ENCODE measurements at places on chromosomes 7 and 10. TPM values are rescaled to one million over a fixed set of nuclear protein-coding genes. Genes with fewer than 3 reads are reported as not detected.

DNA sequence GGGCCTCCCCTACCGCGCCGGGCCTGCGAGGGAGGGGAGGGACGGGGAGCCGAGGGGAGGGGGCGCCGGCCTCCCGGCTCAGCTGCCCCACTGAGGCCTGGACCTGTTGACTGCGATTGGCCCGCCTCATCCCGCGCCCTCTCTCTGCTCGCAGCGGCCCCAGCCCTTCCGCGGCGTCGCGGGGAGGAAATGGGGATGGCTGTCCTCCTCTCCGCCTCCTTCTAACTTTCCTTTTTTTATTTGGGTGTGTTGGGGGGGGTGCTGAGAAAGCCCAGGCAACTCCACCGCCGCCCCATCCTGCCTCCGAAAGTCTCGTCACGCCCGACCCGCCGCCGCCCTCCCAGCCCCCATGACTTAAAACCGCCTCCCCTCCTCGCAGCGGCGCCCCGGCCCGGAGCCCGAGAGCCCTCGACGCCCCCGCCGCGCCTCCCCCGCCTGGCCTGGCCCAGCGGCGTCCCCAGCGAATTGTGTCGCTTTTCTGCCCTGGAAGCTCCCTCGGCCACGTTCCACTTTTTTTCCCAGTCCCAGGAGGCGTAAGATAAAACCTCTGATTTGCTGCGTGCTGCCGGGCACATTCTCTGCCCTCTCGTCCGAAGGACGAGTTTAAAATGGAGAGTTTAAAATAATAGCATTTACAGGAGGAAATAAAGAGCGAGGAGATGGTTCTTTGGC is 842 bp upstream of the SKIDA1 start:
- DNase-seq, result peak; percentile 40

The TRIM50 gene
- total RNA-seq, result not detected

The RPP38 gene
- total RNA-seq, result 19.4 TPM

DNA sequence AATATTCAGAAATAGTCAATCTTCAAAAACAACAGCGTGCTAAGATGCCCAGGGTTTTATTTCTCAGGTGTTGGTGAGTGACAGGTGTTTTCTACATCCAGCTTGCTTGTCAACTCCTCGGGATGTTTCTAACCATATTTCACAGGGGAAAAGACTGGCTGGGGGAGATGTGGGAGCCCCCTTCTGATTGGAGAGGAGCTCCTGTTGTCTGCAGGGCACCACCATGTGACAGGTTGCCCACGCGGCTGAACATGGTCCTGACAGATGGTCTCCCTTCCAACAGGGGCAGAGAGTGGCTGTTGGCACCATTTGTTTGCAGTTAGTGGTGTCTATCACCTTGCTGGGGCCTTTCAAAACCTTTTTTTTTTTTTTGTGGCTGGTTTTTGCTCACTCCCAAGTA is 16.5 kb upstream of the GPR26 start:
- DNase-seq, result no peak

Measured in activated T-helper 2 cell treated with anti-CD3 and anti-CD28 coated beads, Interferon-gamma antibody, Interleukin-2, Interleukin-4, amounts not matched to agents 10 μg/mL and 5 μg/mL and 100 μg/mL, durations not matched to agents 14 hours and 24 hours and 36 hours (primary cell).